Activated naive CD8-positive, alpha-beta T cell treated with anti-CD3 and anti-CD28 coated beads, Interleukin-2, amount 50 U/mL, for 24 hours (primary cell): ENCODE measurements at places on chromosomes 2 and 18.

GRCh38 chr2:105400138-105400540 lies 1.3 kb upstream of the FHL2 start:
- H3K4me1 ChIP-seq: peaks cover 23% of the 10 kb centered on the region
- H3K27me3 ChIP-seq: peaks cover 25% of the 10 kb centered on the region
- H3K4me3 ChIP-seq: no peak overlapping the region
- H3K36me3 ChIP-seq: no peaks in the 10 kb centered on the region
- no peak for DNase-seq
- no peak overlapping the region for H3K27ac ChIP-seq

GRCh38 chr18:54720620-54721019 lies 107.7 kb upstream of the RAB27B start:
- peaks cover 17% of the 10 kb centered on the region for H3K27me3 ChIP-seq
- H3K4me1 ChIP-seq: peaks cover 18% of the 10 kb centered on the region
- no peaks in the 10 kb centered on the region for H3K36me3 ChIP-seq
- H3K4me3 ChIP-seq: no peak overlapping the region
- H3K27ac ChIP-seq: no peak overlapping the region

DNA sequence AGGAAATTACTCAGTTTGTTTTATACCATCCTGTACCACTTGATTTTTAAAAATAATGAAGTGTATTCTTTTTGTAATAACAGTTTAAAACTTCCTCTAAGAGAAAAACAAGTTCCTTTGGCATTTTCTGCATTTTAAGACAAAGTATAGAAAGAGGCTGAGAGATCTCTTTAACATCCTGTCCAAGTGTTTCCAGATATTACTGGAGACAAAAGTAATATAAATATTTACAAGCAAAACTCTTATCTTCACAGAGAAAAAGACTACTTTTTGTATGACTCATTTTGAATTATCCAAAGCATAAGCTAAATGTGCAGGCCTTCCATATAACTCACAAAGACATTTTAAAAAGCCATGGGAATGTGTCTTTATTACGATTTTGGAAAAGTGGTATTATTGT lies 221.1 kb downstream of the RDH14 start:
- no peak overlapping the region for H3K4me3 ChIP-seq
- DNase-seq: no peak
- H3K27ac ChIP-seq: no peak overlapping the region

GRCh38 chr2:8676191-8676920 lies 5.5 kb upstream of the ID2 start:
- DNase-seq: no peak
- H3K4me1 ChIP-seq: peaks cover 40% of the 10 kb centered on the region
- peak overlapping the region; percentile 87 for H3K4me3 ChIP-seq
- H3K27ac ChIP-seq: no peak overlapping the region

DNA sequence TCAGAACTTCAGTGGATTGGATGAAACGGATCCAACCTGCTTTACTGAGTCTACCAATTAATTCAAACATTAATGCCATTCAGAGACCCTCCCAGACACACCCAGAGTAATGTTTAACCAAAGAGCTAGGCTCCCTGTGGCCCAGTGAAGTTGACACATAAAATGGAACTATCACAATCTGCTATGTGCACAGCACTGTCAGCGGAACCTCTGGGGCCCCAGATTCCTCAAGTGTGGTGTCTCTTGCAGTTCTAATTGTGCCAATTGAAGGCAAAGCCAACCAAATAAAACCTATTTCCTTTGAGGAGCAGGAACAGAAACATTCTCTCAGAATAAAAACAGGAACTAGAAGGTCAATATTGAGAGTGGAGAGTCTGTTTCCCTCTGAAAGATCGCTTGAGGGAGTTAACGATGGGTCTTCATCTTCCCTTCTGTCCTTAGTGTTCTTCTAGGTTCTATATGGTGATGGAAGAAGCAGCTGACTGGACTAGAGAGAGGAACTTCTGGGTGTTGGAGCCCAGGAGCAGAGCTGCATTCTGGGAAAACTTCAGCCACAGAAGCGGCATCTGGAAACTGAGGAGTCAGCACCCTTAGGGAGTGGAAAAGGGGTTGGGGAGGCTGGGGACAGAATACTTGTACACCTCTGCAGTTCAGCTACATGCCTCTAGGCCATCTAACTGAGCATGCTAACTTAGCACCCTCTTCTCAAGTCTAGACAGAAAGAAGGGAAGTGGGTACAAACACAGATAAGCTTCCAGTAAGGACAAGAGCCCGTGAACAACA lies 174.4 kb upstream of the FBXO11 start:
- H3K4me1 ChIP-seq: no peaks in the 10 kb centered on the region
- DNase-seq: no peak
- H3K4me3 ChIP-seq: no peak overlapping the region

DNA sequence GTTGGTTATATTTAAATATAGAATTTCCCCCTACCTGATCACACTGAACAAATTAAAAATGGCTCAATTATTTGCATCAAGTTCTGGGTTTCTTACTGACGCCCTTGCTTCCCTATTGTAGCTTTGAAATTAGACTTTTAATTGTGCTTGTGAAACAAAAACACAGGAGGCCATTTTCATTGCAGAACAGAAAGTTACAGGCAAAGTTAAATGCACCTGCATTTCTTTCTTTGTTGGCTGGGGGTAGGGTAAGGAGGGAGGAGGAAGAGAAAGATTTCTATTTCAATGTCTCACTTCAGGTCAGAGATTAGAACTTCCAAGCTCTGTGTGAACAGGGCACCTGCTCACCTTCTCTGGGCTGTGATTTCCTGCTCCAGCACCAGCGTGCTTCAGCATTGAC lies 199.6 kb downstream of the BCL11A start:
- peaks cover 7% of the 10 kb centered on the region for H3K27me3 ChIP-seq
- no peak for DNase-seq
- no peak overlapping the region for H3K4me3 ChIP-seq
- H3K4me1 ChIP-seq: peaks cover 41% of the 10 kb centered on the region

GRCh38 chr2:134190807-134191203 lies 63.1 kb upstream of the MGAT5 start:
- peaks cover 17% of the 10 kb centered on the region for H3K36me3 ChIP-seq
- no peaks in the 10 kb centered on the region for H3K27me3 ChIP-seq
- peaks cover 54% of the 10 kb centered on the region for H3K4me1 ChIP-seq
- no peak overlapping the region for H3K27ac ChIP-seq
- no peak overlapping the region for H3K4me3 ChIP-seq

DNA sequence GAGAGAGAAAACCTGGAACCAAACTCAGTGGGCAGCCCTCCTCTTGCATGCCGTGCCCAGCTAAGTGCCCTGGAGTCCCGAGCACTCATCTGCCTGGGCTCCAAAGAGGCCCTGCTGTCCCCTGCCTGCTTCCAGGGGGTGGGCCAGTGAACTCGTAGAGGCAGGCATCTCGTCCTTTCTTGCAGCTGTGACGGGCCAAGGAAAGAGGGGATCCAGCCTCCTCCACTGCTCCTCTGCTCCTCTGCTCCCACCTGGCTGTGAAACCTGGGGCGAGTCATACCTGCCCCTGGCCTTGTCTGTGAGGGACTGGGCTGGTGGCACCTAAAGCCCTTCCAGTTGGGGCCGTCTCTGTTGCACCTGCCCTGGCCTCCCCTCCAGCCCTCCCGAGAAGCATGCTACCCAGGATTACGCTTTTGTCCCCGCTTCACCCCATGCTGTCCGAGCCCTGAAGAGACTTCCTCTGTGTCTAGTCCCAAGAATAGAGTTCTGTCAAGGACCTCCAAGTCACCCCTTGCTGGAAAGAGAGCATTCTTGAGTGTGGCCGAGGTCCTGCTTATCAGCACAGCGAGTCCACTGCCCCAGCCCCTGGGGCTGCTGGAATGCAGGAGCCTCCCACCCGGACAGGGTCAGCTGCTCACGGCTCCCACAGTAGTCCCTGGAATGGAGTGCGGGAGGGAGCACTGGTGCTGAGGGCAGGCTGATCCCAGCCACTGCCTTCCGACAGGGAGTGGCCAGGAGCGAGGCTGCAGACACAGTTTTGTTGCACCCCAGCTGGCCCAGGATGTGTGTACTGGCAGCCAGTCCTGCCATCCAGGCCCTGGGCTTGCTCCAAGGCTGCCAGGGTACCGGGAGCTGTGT lies 14.3 kb downstream of the KCNK3 start:
- H3K36me3 ChIP-seq: no peaks in the 10 kb centered on the region
- H3K4me3 ChIP-seq: no peak overlapping the region
- no peak overlapping the region for H3K27ac ChIP-seq
- peaks cover 2% of the 10 kb centered on the region for H3K27me3 ChIP-seq
- no peaks in the 10 kb centered on the region for H3K4me1 ChIP-seq

GRCh38 chr2:238573916-238574315 lies 147.2 kb downstream of the ASB1 start:
- no peaks in the 10 kb centered on the region for H3K36me3 ChIP-seq
- no peak overlapping the region for H3K4me3 ChIP-seq
- H3K27ac ChIP-seq: no peak overlapping the region
- H3K27me3 ChIP-seq: peaks cover 6% of the 10 kb centered on the region

GRCh38 chr2:33727361-33728032 lies 128.4 kb upstream of the FAM98A start:
- no peak overlapping the region for H3K4me3 ChIP-seq
- no peak for DNase-seq
- peaks cover 3% of the 10 kb centered on the region for H3K27me3 ChIP-seq
- H3K27ac ChIP-seq: no peak overlapping the region
- no peaks in the 10 kb centered on the region for H3K36me3 ChIP-seq

DNA sequence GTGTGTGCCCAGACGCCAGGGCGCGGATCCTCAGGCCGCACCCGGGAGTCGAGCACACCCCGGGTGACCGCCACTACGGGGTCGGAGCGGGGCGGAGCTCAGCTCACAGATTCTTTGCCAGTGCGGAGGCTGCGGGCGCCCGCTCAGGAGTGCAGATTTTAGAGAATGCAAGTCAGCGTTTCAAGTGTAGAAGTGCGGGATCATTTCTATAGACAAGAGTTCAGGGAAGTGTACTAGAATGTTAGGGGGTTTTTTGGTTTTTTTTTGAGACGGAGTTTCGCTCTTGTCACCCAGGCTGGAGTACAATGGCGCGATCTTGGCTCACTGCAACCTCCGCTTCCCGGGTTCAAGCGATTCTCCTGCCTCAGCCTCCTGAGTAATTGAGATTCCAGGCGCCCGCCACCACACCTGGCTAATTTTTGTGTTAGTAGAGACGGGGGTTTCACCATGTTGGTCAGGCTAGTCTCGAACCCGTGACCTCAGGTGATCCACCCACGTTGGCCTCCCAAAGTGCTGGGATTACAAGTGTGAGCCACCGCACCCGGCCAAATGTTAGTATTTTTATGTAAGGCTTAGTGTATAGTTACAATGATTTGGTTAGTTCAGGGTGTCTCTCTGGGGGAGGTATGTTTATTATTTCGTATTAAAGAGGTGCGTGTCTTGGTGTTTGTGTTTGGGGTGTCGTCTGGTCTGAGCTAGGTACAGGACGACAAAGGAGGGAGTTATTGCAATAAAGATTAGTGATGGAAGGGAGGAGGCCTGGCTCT lies 619 bp upstream of the FAM168B start:
- H3K4me1 ChIP-seq: peaks cover 25% of the 10 kb centered on the region
- peak overlapping the region; percentile 94 for H3K27ac ChIP-seq
- H3K27me3 ChIP-seq: no peaks in the 10 kb centered on the region
- peaks cover 10% of the 10 kb centered on the region for H3K36me3 ChIP-seq
- H3K4me3 ChIP-seq: peak overlapping the region; percentile 90

- no peaks in the 10 kb centered on the region for H3K36me3 ChIP-seq
- H3K4me1 ChIP-seq: no peaks in the 10 kb centered on the region
- no peak overlapping the region for H3K27ac ChIP-seq
- peaks cover 4% of the 10 kb centered on the region for H3K27me3 ChIP-seq
- DNase-seq: no peak
Measured at GRCh38 chr2:198259496-198259895, 455.1 kb downstream of the PLCL1 start.

- no peak overlapping the region for H3K4me3 ChIP-seq
- no peaks in the 10 kb centered on the region for H3K36me3 ChIP-seq
- no peaks in the 10 kb centered on the region for H3K4me1 ChIP-seq
- no peak for DNase-seq
- no peaks in the 10 kb centered on the region for H3K27me3 ChIP-seq
- H3K27ac ChIP-seq: no peak overlapping the region
Measured at GRCh38 chr2:168802859-168803725, 655 bp downstream of the NOSTRIN start.

GRCh38 chr2:173555833-173556232 lies 201.2 kb downstream of the CDCA7 start:
- H3K4me1 ChIP-seq: no peaks in the 10 kb centered on the region
- no peak overlapping the region for H3K4me3 ChIP-seq
- H3K27ac ChIP-seq: no peak overlapping the region

DNA sequence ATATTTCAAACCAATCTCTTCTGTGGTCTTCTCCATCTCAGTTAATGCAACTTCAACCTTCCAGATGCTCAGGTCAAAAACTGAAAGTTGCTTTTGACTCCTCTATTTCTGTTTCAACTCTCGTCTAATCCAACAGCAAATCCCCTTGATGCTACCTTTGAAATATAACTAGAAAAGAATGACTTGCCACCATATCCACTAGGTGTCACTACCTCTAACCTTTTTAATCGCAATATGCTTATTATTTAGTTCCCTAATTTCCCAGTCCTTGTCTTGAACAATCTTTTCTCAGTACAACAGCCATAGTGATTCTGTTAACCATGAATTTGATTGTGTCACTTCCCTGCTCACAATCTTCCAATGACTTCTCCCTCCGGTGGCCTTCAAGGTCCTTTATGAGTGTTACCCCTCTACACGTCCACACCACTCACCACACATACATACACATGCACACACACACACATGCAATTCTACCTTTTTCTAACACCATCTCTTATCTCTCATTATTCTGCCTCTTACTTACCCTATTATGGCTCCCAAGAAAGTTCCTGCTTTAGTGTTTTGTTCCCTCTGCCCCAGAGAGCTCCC lies 245.5 kb upstream of the KCNJ3 start:
- H3K36me3 ChIP-seq: no peaks in the 10 kb centered on the region
- DNase-seq: no peak
- H3K4me3 ChIP-seq: no peak overlapping the region
- peaks cover 8% of the 10 kb centered on the region for H3K4me1 ChIP-seq

DNA sequence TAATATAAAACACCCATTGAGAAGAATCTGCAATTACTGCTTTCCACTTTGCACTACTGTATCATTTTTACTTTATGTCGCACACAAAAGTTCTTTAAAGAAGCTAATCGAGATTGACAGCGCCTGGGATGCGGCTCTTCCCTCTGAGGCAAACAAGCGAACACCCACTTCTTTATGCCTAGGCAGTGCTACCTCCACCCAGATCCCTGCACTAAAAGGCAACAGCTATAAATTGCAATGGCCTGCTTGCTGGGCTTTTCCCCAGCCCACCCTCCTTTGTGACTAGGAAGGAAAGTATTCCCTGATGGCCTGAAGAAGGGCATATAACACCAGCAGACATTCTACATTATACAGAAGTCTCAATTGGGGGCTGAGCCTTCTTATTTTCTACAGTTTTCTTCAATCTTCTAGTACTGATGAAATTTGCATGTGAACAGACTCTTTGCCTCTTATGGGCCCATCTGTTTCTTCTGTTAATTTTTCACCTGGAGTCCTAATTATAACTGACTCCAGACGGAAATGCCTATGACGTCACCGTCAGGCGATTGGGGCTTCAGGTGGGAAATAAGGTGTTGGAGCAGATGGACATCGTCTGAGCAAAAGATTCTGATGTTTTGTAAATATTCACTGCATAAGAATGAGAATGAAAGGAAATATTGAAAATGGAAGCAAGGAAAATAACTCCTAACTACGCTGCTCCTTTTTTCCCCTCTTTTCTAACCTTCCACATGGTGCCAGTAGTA lies 138.9 kb upstream of the DCC start:
- no peak overlapping the region for H3K27ac ChIP-seq
- H3K4me1 ChIP-seq: no peaks in the 10 kb centered on the region
- no peaks in the 10 kb centered on the region for H3K36me3 ChIP-seq
- no peaks in the 10 kb centered on the region for H3K27me3 ChIP-seq
